ENCODE measurements at places on chromosomes 6 and 20. TPM values are rescaled to one million over a fixed set of nuclear protein-coding genes. Genes with fewer than 3 reads are reported as not detected.
A peak's percentile ranks its signal among the peaks of the same experiment; 100 is the strongest.

GRCh38 chr20:22071841-22072240, 366.4 kb downstream of the PAX1 start:
- H3K27me3 ChIP-seq = no peaks in the 10 kb centered on the region
- H3K36me3 ChIP-seq = no peaks in the 10 kb centered on the region
- no peak overlapping the region for H3K27ac ChIP-seq
- no peak overlapping the region for H3K4me3 ChIP-seq
- no peak for DNase-seq

DNA sequence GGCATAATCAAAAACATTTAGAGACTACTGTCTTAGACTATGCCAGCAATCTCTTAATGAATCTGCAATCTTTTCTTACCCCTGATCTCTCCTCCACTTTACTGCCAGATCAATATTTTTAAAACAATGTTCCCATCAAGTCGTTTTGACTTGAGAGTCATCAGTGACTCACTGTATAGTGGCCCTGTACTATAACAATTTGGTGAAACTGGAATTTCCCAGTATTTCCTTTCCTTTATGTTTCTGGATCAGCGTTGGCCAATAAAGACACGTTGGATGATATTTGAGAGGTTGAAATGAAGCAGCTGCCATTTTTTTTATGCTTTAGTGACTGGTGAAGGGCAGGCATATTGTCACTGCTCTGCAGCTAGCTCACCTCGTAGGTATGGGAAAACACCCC, 10.1 kb upstream of the SMIM13 start:
- DNase-seq = no peak
- no peak overlapping the region for H3K4me3 ChIP-seq
- no peaks in the 10 kb centered on the region for H3K27me3 ChIP-seq
- H3K4me1 ChIP-seq = no peaks in the 10 kb centered on the region
- no peak overlapping the region for H3K27ac ChIP-seq

DNA sequence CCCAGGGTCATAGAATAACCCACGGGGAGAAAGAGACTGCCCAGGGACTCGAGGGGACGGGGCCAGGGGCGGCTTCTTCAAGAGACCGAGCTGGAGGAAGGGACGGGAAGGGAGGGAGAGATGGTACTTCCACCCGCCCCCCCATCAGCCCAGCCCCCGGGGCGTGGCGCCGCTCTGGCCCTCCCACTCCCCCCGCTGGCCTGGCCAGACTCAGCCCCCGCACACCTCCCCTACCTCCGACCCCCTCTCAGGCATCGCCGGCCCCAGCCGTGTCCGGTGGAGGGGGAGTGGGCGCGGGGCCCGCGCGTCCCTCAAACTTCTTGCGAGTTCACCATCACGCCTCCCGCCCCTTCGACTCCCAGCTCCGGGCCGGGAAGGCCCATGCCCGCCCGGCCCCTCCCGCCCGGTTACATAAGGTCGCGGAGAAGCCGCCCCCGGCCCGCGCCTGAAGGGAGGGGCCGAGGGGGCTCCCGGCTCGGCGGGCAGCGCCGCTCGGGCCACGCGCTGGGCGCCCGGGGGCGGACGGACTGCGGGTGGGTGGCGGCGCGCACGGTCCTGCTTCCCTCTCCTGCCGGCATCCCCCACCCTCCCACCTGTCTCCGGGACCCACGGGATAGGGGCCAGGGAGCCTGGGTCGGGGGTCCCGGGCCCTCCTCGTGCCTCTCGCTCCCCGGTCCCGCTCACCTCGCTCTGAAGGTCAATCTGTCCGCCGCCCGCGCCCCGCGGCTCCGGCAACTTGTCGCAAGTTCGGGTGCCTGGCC, 562 bp downstream of the TFEB start:
- no peaks in the 10 kb centered on the region for H3K27me3 ChIP-seq
- no peaks in the 10 kb centered on the region for H3K36me3 ChIP-seq
- H3K27ac ChIP-seq = no peak overlapping the region
- peak overlapping the region; percentile 86 for H3K4me3 ChIP-seq

IPCEF1 gene
- total RNA-seq = 0.28 TPM

REM1 gene
- total RNA-seq = not detected

MYB gene
- 1.3 TPM for total RNA-seq
